ENCODE measurements at places on chromosomes 11 and 22. TPM values are rescaled to one million over a fixed set of nuclear protein-coding genes. Genes with fewer than 3 reads are reported as not detected.

KRTAP5-9 gene
- not detected for total RNA-seq

OR10AG1 gene
- total RNA-seq, result not detected

RAB36 gene
- 2.7 TPM for total RNA-seq

NLRP6 gene
- under 0.01 TPM for total RNA-seq

BEST1 gene
- 4.6 TPM for total RNA-seq

THY1 gene
- total RNA-seq, result 11.0 TPM

POLDIP3 gene
- 22.7 TPM for total RNA-seq

CABP4 gene
- total RNA-seq, result not detected

FOXR1 gene
- total RNA-seq, result not detected

OR10D3 gene
- total RNA-seq, result not detected

OTOG gene
- not detected for total RNA-seq

KRTAP5-10 gene
- not detected for total RNA-seq

IL17REL gene
- total RNA-seq, result not detected

CDC42EP1 gene
- total RNA-seq, result 4.1 TPM

GNG3 gene
- total RNA-seq, result not detected
